ENCODE measurements at places on chromosomes 2 and 18.

DNA sequence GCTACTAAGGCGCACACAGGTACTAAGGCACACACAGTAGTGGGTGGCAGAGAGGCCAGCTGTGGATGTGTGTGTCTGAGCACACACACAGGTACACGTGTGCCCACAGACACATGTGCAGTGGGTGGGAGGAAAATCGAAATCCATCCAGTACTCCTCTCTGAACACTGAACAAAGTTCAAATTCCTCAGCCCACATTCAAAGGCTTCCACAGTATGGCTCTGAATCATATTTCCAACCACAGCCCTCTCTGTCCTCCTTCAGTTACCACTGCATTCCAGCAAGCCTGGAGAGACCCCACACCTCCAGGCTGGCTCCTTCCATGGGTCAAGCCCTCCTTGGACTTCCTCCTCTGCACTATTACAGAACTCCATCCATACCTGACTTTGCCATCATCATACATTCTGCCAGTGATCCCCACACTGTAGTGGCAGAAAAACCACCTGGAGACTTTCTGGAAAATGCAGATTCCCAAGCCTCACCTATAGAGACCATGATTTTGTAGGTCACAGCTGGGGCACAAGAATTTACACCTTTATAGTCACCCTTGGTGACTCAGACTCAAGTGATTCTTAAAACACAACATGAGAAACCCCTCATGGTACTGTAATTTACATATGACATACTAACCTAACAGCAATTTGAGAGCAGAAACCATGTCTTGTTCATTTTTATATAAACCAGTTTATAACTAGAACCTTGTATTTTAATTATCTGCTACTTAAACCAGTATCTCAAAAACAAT lies 31.4 kb downstream of the EPG5 start:
- no peak for DNase-seq

DNA sequence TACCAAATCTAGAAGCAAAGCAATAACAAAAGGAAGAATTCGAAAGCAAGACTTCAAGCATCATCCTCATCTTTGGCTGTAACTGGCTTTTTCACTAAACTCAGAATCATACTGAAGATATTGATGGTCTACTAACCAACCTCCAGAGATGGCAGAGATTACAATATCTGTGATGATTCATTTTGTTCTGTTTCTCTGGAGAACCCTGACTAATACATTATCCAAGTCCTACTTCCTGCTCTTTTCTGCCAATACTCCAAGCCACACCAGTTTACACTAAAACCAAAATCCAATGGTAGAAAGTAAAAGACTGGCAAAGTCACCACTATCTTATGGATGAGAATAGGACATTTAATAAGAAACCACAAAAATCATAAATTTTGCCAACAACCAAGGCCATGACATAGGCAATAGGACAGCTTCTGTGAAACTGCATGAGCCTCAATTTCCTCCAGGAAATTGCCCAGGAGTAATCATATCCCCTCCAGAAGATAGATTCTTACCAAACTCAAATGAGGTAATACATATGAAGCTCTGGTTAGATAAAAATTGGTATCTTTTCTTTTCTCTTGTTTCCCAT lies 159.8 kb downstream of the METTL4 start:
- no peak for DNase-seq

DNA sequence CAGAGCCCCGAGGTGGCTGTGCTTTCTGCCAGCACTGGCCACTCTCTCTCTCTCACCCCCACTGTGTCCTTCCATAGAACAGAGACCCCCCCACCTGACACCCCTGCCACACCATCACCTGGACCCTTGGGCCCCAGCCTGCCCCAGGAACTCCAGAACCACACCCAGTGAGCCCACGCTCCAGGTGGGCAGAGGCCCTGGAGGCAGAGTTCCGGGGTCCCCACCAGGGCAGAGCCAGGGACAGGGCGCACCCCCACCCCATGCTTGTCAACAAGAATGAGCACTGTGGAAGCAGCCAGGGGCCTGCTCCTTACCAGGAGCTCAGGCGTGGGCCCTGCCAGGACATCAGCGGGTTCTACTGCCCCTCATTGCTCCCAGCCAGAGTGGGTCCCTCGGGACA lies 14.6 kb downstream of the PASK start:
- no peak for DNase-seq

- DNase-seq: no peak
Observed at GRCh38 chr2:3176869-3177255, 200.8 kb downstream of the EIPR1 start.

- no peak for DNase-seq
Observed at GRCh38 chr2:9029721-9030120, 26.2 kb upstream of the MBOAT2 start.

GRCh38 chr2:33492399-33493134 lies 16.1 kb downstream of the RASGRP3 start:
- DNase-seq: no peak

DNA sequence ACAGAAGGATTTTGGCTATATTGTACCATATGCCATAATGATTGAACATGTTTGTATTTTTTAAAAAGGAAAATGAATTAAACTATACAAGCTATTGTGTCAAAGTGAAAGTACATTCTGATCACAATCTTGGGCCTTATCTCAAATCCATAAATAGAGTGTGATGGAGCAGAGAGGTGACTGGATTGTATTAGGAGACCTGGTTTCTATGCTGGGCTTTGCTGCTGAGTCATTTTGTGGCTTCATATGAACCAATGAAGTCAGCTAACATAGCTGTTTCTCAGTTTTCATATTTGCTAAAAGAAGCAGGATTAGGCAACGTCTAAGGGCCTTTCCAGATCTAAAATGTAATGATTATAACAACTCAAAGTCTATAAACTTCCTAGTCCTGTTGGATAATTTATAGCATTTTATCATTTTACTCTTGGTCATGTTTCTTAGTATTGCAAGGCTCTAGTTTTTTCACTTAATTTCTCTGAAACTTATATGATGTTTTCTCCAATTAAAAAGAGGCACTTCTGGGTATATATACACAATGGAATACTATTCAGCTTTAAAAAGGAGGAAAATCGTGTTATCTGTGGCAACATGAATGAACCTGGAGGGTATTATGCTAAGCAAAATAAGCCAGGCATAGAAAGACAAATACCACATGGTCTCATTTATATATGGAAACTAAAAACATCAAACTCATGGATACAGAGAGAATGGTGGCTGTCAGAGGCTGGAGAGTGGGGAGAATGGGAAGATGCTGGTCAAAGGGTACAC lies 112.3 kb downstream of the MEP1B start:
- no peak for DNase-seq

GRCh38 chr18:1774261-1774660 lies 797.0 kb downstream of the METTL4 start:
- DNase-seq: no peak

GRCh38 chr2:216664593-216665034 lies 30.7 kb downstream of the IGFBP5 start:
- no peak for DNase-seq

DNA sequence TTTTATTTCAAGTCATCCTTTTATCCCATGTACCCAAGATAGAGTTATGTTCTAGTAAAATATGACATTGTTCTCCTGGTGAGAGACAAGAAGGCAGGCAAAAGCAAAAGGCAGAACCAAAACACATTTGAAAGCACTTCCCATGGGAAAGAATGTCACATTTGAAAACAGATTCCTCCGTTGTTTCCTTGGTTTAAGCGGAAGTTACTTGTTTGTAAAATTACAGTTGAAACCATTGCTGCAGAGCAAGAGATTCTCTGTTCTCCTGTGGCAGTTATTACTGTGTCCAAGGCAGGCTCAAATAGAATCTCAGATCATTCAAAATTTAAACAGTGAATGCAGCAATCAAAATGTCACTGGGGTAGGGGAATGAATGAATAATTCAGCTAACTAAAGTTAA lies 149.6 kb downstream of the MTCL1 start:
- no peak for DNase-seq

DNA sequence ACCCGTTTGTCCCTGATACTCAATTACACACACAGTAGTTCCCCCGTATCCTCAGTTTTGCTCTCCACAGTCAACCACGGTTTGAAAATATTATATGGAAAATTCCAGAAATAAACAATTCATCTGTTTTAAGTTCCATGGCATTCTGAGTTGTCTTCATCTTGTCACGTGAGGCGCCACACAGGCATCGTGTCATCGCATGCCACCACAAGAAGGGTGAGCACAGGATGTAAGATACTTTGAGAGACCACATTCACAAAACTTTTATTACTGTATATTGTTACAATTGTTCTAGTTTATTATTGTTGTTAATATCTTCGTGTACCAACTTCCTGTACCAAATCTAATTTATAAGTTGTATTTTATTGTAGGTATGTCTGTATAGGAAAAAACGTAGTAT lies 17.7 kb downstream of the ADNP2 start:
- no peak for DNase-seq

DNA sequence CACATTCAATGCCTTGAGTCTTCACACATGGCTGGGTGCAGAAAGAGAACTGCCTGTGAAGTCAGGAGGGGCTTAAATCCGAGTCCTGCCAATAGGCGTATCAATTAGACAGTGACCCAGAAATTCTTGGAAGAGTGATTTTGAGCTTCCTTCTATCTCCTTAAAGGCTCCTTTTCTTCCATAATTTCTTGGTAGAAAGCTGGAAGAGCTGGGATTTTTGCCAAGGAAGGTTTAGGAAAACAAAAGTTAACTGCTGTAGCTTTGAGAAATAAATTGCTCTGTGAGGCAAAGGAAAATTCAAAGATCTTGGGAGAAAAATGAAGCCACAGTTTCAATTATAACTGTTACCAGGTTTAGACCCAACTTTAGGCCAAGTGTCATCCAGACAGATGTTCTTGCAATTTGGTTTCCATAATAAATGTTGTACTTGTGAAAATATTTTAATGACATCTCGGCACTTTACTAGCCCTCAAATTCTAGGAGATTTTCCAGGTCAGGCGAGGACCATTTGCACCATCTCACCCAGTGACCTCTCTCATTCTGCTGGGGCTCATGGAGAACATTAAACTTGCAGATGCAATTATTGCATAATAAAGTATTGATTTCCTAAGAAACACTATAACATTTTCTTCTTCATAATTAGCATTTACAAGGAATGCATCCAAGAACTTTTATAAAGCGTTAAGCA lies 329.7 kb upstream of the MEIS1 start:
- DNase-seq: no peak

- DNase-seq: no peak
Observed at GRCh38 chr2:136070913-136071312, 47.0 kb downstream of the CXCR4 start.

DNA sequence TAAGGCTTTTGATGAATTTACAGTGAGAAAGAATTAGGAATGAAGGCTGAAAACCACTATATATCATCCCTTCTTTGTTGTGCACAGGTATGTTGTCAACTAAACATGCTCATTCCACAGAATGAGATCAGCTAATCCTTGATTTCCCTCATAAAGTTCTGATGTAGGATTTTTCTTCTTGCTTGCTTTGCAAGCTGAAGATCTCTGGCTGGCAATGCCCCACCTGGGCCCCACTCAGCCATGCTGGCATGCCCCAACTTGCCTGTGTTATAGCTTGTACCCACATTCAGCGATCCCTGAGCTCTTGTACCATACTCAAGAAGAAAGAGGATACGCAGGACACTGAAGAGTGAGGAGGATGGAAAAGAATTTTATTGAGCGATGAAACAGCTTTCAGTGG lies 18.0 kb upstream of the SERPINB11 start:
- no peak for DNase-seq

- no peak for DNase-seq
Observed at GRCh38 chr2:140842110-140842509, 1288.7 kb downstream of the LRP1B start.

DNA sequence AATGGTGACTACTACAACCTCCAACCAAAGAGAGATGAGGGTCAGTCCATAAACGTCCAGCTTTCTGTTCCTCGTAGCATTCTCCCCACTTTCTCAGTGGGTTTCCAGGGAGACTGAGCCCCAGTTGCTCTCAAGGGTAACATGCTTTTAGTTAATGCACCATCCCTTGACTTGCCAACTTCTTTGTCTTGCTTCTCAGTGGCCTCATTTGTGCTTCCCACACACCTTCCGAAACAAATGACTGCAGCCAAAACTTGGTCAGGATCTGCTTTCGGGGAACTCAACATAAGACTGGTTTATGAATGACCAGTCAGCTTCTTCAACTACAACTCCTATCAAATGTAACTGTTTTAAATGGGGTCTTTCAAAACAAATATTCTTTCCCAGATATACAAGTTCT lies 94.1 kb downstream of the COL6A3 start:
- DNase-seq: no peak

DNA sequence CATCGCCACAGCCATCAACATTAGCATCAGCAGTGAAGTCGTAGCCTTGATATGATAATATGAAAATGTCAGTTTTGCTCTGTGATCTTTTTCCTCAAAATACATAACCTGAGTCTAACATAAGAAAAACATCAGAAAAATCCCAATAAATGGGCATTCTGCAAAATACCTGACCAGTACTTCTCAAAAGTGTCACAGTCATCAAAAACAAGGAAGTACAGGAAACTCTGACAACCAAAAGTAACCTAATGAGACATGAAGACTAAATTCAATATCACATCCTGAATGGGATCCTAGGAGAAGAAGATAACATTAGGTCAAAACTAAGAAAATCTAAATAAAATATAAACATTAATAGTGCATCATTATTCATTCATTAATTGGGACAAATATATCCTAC lies 1731.0 kb downstream of the SUCLG1 start:
- no peak for DNase-seq

DNA sequence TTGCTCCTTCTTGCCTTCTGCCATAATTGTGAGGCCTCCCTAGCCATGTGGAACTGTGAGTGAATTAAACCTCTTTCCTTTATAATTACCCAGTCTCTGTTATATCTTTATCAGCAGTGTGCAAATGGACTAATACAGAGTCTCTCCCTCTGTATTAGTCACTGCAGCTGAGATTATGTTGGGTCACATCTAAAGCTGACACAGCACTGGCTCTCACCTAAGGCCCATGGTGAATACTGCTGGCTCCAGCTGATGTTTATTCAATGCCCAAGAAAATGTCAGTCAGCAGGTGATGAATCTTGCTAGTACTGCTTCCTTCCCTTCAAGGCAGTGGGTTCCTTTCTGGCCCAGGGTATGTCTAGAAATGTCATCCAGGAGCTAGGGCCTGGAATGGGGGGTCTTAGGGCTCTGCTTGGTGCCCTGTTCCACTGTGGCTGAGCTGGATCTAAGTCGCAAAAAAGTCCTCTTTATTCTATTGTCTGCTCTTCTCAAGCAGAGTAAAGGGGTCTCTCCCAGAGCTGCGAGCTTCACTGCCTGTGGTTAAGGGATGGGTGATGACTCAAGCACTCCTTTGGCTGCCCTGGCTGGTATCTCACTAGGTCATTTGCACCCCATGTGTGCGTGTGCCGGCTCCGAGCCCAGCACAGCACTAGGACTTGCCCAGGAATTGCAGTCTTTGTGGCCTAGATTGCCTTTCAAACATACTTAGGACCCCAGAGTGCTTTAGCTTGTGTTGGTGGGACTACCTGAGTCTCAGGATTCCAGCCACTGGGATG lies 29.9 kb downstream of the PPP1R1C start:
- DNase-seq: no peak

DNA sequence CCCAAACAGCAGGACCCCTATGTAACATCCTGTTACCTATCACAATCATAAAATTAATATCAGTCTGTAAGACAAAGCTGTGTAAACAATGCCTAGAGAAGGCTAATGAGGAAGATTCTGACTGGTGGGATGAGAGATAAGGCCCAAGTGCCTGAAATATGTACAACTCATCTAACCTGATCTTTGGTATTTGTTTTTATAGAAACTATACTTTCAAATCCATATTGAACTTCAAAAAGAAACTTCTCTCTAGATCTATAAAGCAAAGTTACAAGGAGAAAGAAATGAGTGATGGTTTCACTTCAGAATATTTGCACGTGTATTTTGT lies 36.1 kb upstream of the ITGA4 start:
- no peak for DNase-seq
